ENCODE measurements at places on chromosomes 5 and 9.

- no peak for ATAC-seq
These were observed 24.8 kb downstream of the TTC1 start for GRCh38 chr5:160033546-160034252.

DNA sequence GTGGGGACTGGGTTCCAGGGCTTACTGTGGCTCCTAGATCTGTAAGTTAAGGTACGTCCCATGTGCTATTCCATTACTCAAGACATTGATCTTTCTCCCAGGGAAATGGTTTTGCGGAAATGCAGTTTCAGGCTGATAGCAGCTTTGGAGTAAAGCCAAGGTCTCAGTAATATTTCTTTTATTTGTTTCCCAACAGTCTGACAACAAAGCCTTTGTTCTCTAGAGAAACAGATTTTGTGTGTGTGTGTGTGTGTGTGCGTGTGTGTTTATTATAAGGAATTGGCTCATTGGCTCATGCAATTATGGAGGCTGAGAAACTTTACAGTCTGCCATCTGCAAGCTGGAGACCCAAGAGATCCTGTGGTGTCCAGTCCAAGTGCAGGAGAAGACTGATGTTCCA lies 12.1 kb upstream of the POC5 start:
- ATAC-seq: no peak

- no peak for ATAC-seq
These were observed 247.3 kb downstream of the PSAT1 start for GRCh38 chr9:78544230-78544629.

- peak; percentile 54 for ATAC-seq
These were observed 133.6 kb downstream of the PTPRD start for GRCh38 chr9:10479172-10479571.

DNA sequence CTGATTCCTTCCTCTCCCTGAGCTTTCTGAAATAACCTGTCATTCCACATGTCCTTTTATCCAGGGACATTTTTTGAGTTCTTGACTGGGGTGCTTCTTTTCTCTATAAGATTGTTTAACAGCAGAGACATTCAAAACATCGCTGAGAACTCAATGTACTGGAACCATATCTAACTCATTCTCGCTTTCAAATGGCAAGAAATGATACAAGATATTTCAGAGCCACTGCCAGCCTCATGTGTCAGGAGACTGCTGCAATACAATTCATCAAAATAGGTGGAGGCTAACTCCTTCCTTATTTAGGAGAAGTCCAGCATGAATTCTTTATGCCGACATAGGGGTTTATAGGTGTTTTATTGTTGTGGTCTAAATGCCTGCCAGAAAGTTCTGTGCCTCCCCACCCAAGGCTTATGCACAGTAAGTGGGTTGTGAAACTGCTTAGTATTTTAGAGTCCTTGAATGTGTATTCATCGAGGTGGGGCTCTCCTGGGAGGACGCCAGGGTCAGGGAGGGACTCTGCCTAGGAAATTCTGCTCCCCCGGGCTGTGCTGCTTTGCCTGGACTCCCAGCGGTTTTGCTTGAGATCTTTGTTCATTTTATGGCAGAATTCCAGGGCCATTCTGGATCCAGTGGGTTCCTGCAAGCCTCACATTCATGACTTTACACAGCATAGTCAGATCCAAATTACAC lies 53.9 kb downstream of the ZNF474 start:
- peak; percentile 31 for ATAC-seq

DNA sequence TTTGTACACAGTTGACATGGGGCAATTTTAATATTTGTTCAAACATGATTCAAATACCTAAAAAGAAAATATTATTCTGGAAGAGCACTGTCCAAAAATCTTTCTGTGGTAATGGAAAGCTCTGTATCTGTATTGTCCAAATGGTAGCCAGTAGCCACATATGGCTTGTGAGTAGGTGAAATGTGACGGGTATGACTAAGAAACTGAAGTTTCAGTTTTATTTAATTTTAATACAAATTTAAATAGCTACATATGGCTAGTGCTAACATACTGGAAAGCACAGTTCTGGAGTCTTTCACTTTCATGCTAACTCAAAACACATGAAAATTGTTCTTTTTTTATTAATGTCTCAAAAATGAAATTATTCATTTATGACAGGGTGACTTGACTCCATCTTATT lies 132.6 kb downstream of the PLK2 start:
- peak; percentile 85 for ATAC-seq

- ATAC-seq: no peak
These were observed 429.8 kb downstream of the SPATA31D1 start for GRCh38 chr9:82418334-82418733.

DNA sequence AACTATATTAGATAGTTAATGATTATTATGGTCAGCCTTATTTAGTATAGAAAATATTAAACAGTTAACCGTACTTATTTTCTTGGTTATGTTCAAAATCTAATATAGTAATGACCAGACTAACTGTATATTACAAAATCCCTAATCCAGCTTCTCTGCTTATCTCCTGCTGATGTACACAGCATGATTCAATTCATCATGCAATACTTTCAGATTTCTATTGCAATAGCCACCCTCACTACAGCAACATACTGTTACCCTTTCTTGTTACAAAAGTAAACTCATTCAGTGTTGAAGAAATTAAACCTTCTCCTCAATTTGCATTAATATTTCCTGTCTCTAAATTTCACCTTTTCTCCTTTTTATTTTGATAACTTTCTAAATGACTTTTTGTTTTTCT lies 1375.0 kb upstream of the NUDT12 start:
- ATAC-seq: no peak

GRCh38 chr9:136443687-136444086 lies 4.0 kb upstream of the INPP5E start:
- ATAC-seq: no peak

DNA sequence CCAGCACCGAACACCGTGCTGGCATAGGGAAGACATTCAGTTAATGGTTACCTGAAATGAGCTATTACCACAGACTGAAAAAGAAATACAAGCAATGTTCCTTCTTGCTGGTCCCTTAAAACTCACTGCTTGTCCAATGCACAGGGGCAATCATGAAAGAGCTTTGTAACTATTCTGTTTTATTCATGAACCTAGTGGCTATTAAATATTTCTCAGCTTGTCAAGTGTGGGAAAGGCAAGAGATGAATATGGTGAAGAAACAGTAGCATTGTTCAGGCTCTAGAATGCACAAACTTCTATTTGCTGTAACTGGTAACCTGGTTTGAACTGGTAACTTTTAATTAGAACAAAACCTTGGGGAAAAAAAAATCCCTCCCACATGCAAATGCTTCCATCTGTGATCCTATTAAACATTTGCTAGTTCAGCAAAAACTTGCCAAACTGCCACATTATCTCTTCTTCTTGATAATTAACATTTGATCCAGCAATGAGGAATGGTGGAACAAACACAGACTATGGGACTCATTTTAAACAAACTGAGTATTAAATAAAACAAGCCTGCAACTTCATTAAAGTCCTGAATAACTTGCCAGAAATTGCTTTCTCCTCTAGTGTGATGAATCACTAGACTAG lies 36.1 kb downstream of the YIPF5 start:
- no peak for ATAC-seq

- ATAC-seq: no peak
These were observed 7.0 kb downstream of the SARDH start for GRCh38 chr9:133730994-133731715.

- ATAC-seq: no peak
These were observed 27.7 kb downstream of the FUBP3 start for GRCh38 chr9:130606887-130607600.

GRCh38 chr9:1918622-1919021 lies 96.5 kb upstream of the SMARCA2 start:
- no peak for ATAC-seq

- no peak for ATAC-seq
These were observed 142.4 kb upstream of the IRX4 start for GRCh38 chr5:2024986-2025721.

GRCh38 chr5:38776149-38776896 lies 69.5 kb upstream of the OSMR start:
- no peak for ATAC-seq

- ATAC-seq: no peak
These were observed 171.9 kb downstream of the ZNF462 start for GRCh38 chr9:107034831-107035230.
